ENCODE measurements at places on chromosomes 16 and 17.

GRCh38 chr16:17339764-17340541 is 130.8 kb downstream of the XYLT1 start:
- DNase-seq, result no peak

GRCh38 chr17:34420254-34420766 is 57.3 kb upstream of the CCL1 start:
- peak; percentile 70 for DNase-seq

- no peak for DNase-seq
Observed at GRCh38 chr16:80080287-80080851, 460.4 kb upstream of the DYNLRB2 start.

DNA sequence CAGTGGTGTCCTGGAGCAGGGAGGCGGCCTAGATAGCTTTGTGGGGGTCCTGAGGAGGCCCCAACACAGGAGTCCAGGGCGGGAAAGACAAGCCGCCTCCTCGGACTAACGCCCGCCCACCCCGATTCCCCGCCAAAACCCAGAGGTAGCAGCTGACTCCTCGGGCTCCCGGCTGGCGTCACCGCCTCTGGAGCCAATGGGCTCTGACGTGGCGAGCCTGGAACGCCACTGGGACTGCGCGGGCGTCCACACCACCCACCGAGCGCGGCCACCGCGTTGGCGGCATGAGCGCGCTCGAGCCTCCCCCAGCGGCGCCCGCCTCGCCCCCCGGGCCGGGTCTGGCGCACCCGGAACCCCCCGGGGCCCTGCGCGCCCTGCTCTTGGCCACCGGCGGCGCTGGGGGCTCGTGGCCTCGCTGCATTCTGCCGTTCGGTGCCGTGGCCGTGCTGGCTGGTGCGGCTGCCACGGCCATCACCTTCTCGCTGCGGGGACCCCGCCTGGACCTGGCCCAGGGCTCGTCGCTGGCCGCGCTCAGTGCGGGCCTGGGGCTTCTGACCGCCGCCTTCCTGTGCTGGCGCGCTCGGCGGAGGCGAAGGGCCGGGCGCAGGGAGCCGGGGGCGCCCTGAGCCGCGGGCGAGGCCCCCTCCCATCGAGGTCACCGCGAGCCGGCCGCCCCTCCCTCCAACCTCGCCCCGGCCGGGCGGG is 3.4 kb upstream of the NTN3 start:
- peak; percentile 92 for DNase-seq

DNA sequence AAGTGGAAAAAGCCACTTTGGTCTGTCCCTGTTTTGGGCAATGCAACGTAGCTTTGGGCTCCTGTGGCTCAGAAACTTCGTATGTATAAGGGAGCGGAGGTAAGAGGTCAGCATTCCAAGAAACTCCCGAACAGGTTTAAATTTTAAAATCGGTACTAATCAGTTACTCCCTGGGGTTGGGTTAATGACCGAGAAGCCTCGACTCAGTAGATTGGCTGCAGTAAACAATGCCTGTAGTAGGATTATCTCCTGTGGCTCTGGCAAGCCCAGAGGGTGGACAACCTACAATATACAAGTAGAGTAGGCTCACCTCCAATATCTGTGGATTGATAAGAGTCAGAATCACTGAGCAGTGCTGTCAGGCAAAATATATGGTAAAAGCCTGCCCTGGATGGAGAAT is 1.6 kb upstream of the GNA13 start:
- DNase-seq, result no peak

GRCh38 chr16:83854420-83854819 is 44.5 kb upstream of the MLYCD start:
- no peak for DNase-seq

DNA sequence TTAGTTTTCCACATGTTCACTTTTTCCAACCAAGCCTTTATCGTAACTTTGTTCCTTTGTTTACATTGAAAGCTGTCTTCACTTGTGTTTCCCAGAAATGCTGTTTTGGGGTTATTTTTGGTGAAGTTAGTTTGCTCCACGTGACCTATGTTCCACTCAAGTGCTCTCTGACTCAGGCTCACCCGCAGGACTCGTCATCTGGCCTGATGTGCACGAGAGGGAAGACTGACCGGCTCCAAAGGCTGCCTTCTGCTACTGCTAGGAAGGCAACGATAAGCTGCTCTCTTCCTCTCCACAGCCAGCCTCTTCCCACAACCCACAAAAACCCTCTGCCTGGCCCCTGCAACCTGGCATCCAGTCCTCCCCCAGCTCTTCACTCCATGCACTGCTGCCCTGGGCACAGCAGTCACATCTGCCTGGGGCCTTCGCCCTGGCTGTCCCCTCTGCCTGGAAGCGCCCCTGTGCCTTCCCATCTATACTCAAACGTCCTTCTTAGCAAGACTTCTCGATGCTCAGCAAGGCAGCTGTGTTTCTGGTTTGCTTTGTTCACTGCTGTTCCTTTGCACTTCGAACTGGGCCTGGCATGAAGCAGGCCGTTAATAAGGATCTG is 28.0 kb downstream of the ZCCHC14 start:
- DNase-seq, result peak; percentile 78

- DNase-seq, result no peak
Observed at GRCh38 chr16:2157480-2158261, 2.1 kb downstream of the TRAF7 start.

Measured in femur (tissue), 1 donor.